ENCODE measurements at places on chromosomes 4 and X.

DNA sequence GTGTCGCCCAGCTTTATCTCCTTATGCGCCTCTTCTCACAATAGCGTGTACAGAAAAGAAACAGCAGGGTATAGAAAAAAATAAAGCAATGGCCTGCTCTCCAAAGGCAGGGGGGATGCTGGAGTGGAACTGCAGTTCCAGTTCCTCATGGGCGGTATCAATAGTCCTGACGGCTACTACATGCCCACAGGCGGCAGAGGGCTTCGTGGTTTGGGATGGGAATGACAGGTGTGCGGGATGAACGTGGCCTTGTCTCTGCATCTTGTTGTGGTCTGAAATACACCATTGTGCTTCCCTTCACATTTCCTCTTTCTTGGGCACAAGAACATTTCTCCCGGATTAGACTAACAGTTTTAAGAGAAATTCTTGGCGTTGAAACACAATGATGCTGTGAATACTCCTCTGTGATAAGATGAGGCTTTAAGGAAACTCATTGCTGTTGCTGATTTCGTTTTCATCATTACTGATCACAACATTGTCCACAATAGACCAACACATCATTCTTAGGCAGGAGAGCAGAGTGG is 124.1 kb upstream of the IGFBP7 start:
- DNase-seq = no peak

- DNase-seq = no peak
Observed at GRCh38 chr4:183173580-183174526, 74.8 kb downstream of the WWC2 start.

- no peak for DNase-seq
Observed at GRCh38 chrX:148517176-148517575, 16.8 kb downstream of the AFF2 start.

DNA sequence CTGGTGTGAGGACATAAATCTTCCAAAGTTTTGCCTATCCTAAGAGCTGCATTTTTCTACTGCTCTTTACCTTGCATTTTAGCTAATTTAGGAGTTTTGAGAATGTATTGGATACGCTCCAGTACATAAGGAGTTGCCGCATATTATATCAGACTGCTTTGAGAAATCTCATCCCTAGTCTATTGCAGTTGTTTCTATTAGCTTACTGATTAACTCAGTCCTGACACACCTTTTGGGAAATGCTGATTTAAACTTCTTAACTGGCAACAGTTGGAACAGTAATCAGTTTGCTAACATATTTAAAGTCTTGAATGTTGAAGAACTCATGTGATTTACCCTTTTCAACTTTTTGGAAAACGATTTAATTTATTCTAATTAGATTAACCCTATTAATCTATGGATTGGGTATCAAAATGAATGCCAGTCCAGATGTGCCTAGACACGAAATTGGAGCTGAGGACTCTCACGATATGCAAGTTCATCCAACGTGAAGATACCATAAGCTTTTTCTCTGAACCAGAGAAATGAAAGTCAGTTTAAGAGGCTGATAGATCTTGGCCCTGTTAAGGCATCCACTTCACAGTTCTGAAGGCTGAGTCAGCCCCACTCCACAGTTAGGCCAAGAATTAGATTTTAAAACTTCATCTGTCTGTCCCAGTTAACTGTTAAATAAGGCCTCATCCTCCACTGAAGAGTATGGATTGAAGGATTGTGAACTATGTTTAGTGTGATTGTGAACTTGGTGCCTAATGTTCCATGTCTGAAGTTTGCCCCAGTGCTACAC is 90.0 kb downstream of the MAOA start:
- no peak for DNase-seq

- no peak for DNase-seq
Observed at GRCh38 chrX:2498781-2499302, 1.9 kb downstream of the DHRSX start.

DNA sequence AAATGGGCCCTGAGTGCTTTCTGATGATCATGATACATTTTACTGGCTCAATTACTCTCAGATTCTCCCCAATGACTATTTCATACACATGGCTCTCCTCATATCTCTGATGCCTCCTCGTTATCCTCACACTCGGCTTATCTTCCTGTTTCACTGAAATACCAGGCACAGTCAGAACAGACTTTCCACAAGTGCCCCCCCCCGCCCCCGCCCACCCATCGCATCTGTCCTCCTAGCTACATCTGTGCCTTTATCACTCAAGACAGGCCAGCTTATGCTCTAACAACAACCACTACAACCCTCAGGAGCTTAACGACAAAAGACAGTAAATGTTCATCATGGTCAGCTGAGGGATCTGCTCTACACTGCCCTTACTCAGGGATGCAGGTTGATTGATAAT is 610.6 kb upstream of the DIPK2B start:
- no peak for DNase-seq

DNA sequence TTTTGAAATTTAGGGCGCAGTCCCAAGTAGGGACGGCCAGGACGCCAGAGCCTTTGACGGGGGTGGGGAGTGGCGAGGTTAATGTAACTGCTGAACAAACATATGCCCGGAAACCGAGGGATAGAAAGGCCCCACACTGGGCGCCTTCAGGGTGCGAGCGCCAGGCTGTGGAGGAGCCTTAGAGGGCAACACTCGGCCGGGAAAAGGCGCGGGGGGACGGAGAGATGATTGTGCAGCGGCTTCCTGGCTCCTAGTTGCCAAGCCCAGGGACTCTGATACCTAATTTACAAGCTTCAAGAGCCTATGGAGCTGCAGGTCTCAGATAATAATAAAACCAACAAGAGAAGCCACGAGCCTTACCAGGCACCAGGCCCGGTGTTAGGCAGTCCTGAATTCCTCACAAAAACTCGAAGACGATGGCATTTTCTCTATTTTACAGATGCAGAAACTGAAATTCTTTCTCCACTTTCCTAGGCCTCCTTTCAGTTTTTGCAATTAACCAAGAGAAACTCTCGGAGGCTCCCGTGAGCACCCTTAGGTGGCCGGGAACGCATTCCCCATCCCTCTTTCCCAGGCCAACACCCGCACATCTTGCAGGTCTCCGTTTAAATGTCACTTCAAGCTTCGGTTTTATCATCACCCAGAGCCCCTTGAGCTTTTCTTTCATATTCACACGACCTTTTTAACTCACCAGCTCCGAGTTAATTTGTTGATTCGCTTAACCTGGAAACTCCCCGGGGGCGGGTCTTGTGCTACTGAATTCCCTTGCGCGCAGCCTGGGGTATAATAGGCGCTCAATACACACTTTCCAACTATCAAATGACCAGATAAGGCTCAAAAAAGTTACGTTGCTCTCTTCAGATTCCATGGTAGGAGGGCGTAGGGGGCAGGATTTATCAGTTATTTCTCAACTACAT is 6.4 kb upstream of the GSX2 start:
- no peak for DNase-seq

DNA sequence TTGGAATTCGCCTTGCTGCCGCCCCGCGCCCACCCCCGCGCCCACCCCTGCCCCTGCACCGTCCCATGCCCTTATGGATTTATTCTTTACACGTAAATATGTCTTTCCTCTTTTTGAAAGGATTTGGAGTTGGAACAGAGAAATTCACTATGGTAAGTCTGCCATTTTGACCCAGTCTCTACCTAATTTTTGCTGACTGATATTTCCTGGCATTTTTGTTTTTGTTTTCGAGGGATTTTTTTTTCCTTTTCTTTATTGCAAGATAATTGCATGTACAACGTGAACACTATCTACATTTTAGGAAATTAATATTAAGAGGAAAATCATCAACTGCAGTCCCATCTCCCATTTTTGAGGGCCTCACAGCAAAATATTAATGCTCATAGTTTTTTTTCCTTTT is 468 bp upstream of the SPIN2B start:
- no peak for DNase-seq
